ENCODE measurements at places on chromosomes 3 and 15.

GRCh38 chr15:78389738-78390137, 48.3 kb upstream of the IREB2 start:
- DNase-seq = no peak

- DNase-seq = no peak
Measured at GRCh38 chr3:143648708-143649107, 199.6 kb downstream of the SLC9A9 start.

DNA sequence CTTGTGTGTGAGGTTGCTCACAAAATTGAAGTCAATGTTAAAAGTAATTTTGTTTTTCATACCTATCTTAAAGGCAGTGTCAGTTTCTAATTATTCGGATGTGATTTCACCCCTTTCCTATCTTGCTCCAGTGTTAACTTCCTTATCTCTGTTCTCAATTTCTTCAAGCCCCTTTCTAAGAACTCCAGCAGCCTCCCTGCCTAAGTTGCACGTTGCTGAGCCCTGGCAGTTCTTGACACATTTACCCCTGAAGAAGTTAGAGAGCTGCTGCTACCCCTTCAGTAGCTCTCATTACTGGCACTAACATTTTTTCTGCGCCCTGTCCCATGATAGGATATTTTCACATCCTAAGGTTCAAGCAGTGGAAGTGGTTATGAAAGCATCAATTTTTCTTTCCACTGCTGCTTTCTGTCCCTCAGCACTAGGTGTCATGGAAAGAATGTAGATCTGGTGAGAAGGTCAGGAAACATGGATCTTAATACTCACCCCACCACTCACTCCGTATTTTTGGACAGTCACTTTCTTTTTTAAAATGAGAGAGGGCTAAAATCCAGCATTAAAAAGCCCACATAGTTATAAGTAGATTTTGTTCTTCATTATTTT, 62.9 kb downstream of the OPA1 start:
- DNase-seq = no peak

- DNase-seq = no peak
Measured at GRCh38 chr15:100570275-100570674, 31.7 kb downstream of the LINS1 start.

DNA sequence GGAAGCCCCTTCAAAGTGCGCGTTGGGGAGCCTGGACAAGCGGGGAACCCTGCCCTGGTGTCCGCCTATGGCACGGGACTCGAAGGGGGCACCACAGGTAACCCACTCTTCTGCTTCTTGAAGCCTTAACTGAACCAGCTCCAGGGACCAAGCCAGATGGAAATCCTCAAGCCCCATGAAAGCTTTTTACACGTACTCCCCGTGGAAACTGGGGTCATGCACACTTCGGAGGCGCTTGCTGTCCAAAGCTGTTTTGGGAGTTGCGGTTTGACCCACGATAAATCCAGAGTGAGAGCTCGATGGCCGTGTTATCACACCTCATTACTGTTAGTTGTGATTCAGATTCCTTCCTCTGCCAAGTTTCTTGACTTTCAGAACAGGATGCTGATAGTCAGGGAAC, 47.5 kb downstream of the DNASE1L3 start:
- DNase-seq = no peak

GRCh38 chr15:77001966-77002365, 7.0 kb downstream of the PSTPIP1 start:
- no peak for DNase-seq

GRCh38 chr3:142724682-142725356, 985 bp downstream of the TRPC1 start:
- no peak for DNase-seq

DNA sequence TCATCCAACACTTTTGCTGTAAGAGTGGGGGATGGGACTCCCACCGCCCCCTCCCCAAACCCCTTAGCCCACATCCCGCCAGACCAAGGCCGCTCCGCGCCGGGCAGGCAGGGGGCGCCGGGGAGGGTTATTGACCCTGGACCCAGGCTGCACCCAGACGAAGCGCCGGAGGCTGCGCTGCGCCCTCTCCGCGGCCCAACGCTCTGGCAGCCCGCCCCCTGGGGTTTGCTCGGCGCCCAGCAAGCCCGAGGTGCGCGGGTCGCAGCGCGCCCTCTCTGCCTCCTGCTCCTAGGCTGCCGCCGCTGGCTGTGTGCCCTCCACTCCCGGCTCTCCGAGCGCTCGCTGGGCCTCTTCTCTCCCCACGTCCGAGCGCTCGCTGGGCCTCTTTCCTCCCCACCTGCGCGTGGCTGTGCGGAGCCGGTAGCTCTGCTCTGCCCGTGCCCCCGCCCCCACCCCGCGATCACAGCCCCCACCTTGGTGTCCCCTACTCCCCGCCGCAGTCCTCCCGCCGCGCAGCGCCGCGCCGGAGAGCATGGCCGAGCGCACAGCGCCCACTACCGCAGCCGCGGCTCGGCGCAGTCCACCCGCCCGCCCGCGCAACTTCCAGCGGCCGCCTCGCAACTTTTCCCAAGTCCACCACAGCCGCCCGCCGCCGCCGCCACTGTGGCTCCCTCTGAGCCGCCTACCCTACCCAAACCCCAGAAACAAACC, 1.2 kb downstream of the MECOM start:
- DNase-seq = no peak

DNA sequence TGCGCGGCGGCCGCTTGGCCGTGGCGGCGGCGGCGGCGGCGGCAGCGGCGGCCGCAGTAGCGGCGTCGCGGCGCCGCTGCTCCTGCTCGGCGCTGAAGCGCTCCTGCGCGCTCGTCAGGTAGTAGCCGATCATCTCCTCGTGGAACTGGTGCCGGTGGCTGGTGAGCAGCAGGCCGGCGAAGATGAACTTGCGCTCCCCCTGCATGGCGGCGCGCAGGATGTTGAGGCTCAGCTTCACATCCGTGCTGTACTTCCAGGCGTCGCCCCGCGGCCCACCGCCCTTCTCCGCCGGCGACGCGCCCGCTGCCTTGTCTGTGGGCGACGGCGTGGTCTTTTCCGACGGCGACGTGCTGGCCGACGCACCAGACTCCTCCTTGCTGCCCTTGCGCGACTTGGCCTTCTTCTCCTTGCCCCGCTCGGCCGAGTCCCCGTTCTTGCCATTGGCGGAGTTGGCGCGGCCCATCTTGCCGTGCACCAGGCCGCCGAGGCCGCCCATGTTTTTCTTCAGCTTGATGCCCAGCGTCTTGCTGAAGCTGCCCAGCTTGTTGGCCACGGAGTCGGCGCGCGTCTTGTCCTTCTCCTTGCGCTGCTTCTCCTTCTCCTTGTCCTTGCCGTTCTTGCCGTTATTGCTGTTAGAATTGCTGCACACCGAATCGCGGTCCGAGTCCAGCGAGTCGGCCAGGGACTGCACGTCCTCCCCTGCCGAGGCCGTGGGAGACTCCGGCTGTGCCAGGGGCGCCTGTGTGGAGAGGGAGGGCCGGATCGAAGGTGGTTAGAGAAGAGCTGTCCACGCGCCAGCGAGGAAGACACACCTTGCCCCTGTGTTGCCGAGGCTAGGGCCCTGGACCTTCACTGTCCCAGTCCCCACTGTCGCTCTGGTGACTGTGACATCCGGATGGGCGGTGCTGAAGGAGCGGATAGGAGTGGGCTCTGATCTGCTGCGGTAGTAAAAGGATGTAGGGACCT, 157.6 kb downstream of the KLF13 start:
- DNase-seq = no peak

DNA sequence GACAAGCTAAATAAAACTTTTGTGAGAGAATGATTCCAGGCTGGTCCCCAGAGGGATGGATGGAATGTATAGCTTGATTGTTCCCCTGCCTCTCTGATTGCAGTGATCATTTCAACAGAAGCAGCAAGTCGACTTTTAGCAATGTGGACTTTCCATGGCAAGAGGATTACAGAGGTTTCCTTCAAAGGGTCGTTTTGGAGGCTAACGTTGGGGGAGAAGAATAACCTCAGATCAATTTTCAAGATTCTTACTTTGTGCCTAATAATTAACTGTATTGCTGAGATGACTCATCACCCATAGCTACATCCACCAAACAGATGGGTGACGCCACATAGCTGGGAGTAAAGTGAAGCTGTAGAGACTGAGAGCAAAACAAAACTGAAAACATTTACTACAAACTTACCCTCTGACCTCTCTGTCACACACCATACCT, 79.9 kb downstream of the GTPBP8 start:
- DNase-seq = no peak

DNA sequence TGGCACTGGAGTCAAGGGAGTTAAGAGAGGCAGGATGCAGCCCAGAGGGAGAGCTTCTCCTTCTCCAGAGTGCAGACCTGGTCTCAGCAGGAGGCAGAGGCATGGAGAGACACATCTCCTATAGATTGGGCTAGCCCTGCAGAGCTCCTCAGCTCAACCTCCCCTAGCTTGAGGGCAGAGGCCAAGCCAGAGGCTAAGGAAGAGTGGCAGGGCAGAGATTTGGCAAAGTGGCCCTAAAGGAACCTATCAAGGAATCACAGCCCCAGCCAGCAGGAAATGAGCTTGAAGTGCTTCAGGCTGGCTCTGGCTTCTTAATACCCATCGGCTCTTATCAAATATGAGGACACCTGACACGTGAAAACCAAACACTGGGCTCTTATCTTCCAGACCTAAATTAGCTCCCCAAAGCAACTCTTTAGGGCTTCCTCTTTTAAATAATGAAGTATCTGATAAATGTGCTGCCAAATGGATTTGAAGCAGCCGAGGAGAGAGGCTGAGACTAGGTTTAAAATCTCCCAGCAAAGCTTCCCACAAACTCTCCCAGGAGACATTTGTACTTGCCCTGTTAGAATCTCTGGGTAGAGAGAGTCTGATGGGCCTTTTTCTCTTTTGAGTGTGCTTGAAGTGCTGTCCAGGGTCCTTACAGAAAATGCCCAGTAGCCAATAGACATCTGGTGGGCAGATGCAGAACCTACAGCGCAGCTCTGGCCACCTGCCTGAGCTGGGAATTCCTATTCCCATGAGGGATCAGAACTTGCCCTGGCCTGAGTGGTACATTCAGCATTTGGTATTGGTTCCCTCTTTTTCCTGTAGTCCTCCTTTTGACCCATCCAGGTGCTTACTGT, 271.4 kb downstream of the CLSTN2 start:
- DNase-seq = no peak

DNA sequence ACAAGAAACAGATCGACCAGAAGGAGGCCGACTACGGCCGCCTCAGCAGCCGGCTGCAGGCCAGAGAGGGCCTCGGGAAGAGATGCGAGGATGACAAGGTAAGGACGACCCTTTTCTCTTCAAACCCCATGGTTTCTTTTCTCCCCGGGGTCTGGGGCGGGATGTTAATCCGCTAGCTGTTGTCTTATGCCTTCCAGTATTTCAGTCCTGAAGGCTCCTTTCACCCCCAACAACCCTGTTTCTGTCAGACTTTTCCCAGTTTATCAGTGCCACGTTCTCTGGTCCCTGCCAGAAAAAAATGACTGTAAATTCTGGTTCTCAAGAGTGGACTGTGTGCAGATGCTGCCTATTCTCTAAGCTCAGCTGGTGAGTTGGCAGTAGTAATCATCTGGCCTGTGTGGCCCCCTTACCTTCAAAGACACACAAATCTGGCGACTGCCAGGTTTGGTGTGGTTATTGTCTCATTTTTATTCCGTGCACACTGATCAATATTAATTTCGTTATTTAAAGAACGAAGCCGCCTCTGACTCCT, 806 bp downstream of the GOLM2 start:
- DNase-seq = no peak

- DNase-seq = no peak
Measured at GRCh38 chr3:49013738-49014660, 4.4 kb downstream of the DALRD3 start.

DNA sequence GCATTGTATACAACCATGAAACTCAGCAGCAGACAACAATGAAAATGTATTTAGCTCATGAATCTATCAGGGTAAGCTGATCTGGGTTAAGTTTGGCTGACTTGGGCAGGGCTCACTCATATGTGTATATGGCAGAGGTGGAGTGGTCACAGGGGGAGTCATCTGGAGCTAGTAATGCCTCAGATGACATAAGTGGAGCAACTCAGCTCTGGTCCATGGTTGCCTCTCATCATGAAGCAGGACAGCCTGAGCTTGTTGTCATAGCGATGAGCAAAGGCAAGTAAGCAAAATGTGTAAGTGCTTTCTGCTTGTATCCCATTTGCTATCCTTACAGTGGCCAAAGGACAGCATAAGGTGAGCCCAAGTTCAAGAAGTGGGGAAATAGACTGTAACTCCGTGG, 64.5 kb downstream of the ALCAM start:
- DNase-seq = no peak

DNA sequence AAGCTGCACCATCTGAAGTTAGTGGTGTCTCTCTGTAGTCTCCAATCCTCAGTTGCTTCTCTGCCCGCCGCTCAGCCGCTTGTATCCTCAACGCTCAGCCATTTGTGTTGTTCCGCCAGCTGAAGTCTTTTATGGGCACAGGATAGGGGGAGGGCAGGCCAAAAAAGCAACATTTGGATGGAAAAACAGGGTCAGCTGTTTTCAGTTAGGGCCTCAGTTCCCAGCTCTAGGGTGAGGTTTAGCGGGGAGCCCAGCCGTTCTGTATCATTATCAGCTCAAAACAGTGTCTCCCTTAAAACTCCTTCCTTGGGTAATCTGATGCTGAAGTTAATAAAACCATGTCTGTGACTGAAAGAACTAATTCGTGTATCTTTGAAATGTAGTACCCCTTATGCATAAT, 329.5 kb upstream of the AZI2 start:
- no peak for DNase-seq

GRCh38 chr15:85455891-85456290, 75.5 kb downstream of the AKAP13 start:
- DNase-seq = no peak

DNA sequence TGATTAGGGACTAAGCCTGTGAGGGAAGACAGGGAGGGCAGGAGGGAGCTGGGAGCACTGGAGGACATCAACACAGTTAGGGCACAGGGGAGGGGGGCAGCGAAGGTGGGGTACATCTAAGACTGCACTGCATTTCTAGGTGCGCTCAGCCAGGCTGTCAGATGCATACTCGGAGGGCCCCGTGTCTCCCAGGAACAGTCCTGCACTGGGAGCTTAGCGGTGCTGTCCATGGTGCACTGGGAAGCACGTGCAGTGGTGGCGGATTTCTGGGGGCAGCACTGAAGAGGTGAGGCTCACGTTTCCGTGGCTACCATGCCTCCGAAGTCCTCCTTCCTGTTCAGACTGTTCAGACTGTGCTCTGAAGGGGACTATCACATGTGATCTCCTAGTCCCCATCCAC, 54.4 kb downstream of the ROPN1B start:
- no peak for DNase-seq

DNA sequence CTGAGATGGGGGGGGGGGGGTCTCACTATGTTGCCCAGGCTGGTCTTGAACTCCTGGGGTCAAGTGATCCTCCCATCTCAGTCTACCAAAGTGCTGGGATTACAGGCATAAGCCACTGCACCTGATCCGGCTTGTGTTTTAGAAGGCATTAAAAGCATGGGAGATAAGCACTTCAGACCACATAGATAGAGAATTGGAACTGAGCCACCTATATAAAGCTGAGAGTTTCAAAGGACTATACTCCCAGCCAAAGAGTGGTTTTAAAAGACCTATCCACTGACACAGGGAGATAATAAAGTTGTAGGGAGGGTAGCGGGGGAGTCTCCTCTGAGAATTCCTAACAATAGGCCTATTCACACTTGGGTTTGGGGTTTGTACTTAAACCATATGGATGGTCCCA, 34.8 kb downstream of the DENND4A start:
- no peak for DNase-seq

- DNase-seq = no peak
Measured at GRCh38 chr3:160330109-160330508, 68.9 kb downstream of the IFT80 start.

All from stimulated activated CD8-positive, alpha-beta memory T cell treated with anti-CD3 and anti-CD28 coated beads, Interleukin-2, amount 100 ng/mL, for 1 hour (primary cell).